Hypothalamus (tissue), 51 donors: ENCODE measurements at places on chromosomes 3 and 15.

- DNase-seq, result no peak
Measured at GRCh38 chr3:15460891-15461531, 33.6 kb downstream of the EAF1 start.

- DNase-seq, result no peak
Measured at GRCh38 chr3:174110761-174111160, 713.2 kb downstream of the NLGN1 start.

DNA sequence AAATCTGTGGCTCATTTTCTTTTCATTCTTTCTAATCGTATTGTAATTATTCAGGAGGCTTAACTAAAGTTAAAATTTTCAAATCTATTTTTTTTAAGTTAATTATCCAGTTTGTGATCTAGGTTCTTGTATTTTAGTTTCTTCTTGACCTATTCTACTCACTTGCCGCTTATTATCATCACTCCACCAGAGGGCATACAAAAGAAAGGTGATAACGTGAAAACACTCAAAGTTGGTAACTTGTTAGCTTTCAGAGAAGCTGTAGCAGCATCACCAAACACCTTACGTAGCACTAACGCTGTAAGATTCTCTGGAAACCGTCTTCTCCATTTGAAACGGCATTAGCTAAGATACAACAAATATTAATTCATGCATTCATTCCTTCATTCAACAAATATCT lies 4.8 kb downstream of the GNB4 start:
- DNase-seq, result no peak

DNA sequence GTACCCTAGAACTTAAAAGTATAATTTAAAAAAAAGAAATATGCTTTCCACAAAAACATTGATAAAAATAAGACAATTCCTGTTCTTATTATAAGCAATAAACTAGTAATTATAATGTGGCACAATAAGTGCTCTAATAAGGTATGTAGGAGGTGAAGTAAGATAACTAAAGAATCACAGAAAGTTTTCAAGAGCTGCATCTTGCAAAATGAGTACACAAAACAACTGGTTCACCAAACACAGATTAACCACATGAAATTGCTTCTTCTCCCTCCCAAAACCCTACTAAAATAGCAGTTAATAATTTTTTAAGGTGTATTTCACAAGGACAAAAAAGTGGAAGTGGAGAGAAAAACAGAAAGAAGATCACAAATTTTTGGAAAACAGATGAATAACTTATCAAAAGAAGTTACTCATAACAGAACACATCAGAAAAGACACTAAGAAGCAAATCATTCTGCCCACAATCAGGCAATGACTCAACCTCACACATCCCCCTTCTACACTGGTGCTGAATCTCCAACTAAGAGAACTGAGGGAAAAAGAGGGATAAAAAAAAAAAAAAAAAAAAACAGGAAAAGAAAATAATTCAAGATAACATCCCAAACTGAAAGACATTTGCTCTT lies 64.2 kb downstream of the TBC1D5 start:
- no peak for DNase-seq

DNA sequence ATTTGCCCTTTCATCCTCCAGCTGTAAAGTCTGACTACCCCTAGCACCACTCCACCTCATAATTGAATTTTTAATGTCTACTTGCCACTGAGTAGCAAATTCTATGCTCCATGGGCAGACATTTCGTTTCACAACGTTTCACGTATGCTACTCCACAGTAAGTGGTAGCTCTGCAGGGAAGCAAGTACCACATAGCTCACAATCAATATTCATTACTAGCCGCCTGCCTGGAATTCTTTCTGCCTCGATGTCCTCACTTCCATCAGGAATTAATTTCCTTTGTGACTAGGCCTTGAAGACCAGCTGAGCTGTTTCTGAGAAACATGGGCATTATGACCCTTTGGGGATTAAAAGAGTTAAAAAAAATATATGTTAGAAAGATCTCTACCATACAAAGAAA lies 15.3 kb downstream of the NPTN start:
- no peak for DNase-seq

DNA sequence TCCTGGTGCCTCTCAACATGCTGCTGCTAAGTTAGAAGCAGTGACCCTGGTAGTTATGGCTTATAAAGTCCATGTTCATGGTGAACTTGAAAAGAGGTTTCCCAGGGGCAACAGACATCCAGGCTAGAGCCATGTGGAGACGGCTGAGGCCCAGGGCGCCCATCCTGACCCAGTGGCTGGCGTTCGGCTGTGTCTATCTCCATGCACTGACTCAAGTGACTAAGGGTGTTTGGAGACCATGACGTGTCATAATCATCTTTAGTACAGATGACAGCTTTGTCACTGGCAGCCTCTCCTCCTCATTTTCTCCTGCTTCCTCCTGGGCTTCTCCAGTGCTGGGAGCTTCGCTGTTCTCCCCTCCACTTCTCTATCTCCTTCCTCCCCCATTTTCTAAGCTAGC lies 287.4 kb upstream of the LYSMD4 start:
- DNase-seq, result no peak

GRCh38 chr3:6994081-6994668 lies 133.3 kb downstream of the GRM7 start:
- no peak for DNase-seq

DNA sequence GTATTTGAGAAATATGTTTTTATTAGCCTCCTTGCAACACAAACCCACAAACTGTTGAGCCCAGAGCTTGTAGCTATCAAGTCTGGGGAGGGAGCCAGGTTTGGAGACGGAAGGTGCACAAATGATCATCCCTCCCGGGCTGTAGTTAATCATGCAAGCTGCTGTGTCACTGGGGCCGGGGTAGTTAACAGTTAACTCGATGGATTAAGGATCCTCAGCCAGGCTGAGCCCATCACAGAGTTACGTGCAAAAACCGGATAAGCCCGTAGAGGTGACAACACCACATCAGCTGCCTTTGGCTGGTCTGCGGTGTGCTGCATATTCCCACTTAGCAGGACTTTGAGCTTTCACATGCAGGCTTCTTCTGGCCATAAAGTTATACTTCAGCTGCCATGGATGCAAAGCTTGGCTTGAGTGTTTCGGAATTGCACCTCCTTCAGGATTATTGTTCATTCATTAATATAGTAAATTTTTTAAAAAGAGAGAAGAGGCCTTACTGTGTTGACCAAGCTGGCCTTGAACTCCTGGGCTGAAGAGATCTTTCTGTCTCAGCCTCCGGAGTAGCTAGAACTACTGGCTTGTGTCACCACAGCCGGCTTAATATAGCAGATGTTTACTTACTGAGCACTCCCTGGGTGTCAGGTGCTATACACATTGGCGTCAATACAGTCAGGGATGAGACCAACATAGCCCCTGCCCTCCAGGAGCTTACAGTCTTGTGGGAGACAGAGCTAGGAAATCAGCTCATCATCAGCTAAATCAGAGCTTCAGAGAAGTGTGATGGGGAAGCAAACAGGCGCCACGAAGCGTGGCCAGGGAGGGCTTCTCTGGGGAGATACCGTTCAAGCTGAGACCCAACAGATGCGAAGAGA lies 226.8 kb upstream of the BHLHE40 start:
- no peak for DNase-seq

GRCh38 chr3:134988666-134989065 lies 193.6 kb downstream of the EPHB1 start:
- DNase-seq, result no peak

GRCh38 chr3:134367869-134368750 lies 6.1 kb downstream of the AMOTL2 start:
- no peak for DNase-seq

GRCh38 chr3:59609657-59610348 lies 560.0 kb upstream of the CFAP20DC start:
- no peak for DNase-seq

GRCh38 chr15:58159827-58160386 lies 21.7 kb downstream of the AQP9 start:
- DNase-seq, result no peak

- DNase-seq, result peak; percentile 88
Measured at GRCh38 chr3:9890249-9891071, at the start of gene JAGN1. JAGN1 (plus strand) TSS chr3:9890610; CDS start chr3:9890723, 113 bp downstream.

- no peak for DNase-seq
Measured at GRCh38 chr15:67144609-67145311, 79.4 kb downstream of the SMAD3 start.

DNA sequence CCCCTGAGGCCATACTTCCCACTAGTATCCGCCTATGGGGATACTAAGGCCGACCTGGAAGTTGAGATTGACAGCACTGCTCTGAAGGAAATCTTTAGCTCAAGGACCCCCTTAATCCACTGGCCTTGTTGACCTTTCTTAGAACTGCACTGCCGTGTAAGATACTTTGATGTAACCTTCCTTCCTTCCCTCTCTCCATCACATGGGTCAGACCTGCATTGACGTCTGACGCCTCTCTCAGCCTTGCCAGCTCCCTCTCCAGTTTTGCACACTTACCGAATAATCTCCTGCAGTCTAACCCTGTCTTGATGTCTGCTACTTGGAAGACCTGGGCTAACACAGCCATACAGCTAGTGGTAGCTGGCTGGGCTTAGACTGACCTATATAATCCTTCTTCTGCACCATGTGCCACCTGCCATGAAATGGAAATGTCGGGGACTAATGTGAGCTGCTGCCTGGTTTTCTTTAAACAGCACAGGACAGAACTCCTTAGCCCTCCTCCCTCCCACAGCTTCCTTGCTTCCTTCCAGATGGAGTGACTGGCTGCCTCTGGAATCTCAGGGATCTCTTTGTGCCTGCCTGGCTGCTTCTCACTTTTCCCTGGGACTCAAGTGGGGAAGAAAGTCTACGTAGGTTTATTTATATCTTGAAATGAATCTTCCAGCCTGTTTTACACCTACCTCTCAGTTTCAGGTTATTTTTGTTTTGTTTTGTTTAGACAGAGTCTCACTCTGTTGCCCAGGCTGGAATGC lies 39.2 kb upstream of the HERC1 start:
- DNase-seq, result no peak

DNA sequence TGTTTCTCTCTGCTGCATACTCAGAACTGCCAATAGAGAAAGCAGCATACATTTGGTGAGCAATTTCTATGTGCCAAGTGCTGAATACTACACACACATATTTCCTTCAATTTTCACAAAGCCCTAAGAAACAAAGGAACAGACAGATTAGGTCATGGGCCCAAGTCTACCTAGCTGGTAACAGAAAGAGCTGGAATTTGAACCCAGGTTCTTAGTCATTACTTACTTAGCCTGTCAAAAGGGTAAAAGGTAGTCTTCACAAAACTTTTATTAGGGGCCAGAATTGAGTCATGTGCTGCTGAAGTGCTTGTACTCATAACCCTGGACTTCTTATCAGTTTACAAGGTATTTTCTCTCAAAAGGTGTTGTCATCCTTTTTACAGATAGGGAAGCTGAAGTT lies 10.4 kb upstream of the ABHD17C start:
- no peak for DNase-seq

- DNase-seq, result no peak
Measured at GRCh38 chr3:195110647-195111318, 160.2 kb downstream of the XXYLT1 start.

DNA sequence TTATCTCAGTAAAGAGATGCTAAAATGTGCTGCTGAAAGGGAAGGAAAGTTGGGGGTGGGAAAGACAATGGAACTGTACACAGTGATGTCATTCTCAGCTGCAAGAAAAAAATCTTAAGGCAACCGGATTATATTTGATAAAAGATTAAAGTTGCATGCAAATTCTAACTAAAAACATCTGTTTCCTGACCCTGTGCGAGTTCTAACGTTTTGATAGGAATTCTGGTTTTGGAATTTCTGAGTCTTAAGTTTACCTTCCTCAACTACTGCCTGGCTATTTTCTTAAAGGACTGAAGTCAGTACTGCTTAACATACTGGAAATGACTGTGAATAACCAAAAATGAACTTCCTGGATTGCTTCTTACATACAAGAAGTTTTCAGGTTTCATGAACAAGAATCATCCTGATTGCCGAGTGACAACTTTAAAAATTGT lies 115.5 kb downstream of the SLC25A26 start:
- no peak for DNase-seq

DNA sequence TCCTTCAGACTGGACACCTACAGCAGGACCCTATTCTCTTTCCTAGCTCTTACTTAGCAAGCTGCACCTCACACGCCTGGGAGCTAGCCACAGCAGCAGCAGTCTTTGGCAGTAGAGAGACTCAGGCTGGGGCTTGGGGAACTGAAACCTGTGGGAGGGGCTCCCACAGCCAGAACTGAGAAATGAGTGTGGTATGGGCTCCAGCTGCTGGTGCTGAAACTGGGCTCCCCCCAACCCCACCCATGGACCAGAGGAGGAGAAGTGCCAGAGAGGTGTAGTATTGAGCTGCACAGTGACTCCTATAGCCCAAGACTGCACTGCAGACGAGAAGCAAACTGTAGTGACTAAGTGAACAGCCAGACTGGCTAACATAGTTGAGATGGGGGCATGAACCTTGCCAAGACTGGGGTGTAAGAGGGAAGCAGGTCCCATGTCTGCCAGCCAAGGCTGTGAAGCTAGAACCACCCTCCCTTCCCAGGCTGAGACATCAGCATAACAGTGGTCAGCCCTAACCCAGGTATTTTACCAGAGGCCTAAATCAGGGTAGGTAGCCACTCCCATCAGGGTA lies 62.5 kb downstream of the MYO5A start:
- peak; percentile 6 for DNase-seq

DNA sequence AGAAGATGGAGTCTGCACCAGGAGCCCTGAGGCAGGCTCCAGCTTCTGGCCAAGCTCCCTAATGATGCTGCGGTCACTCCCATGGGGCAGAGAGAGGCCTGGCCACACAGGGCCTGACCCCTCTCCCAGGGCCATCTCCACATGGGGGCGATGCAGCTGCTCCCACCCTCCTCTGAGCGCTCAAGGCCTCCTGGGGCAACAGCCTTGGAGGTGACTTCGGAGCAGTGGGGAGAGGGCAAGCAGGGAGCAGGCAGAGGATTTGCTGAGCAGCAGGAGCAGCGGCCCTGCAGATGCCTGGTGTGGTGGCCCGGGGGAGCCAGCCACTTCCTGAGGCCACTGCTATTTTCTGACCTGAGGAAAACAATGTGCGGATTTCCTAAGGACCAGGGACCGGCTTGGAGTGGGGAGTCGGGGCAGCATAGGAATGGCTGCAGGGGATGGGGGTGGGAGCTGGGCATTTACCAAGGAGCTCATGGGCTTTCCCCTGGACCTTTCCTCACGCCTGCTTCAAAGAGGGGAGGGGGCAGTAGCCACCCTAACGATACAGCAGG lies 81.6 kb upstream of the RPL32 start:
- DNase-seq, result no peak

DNA sequence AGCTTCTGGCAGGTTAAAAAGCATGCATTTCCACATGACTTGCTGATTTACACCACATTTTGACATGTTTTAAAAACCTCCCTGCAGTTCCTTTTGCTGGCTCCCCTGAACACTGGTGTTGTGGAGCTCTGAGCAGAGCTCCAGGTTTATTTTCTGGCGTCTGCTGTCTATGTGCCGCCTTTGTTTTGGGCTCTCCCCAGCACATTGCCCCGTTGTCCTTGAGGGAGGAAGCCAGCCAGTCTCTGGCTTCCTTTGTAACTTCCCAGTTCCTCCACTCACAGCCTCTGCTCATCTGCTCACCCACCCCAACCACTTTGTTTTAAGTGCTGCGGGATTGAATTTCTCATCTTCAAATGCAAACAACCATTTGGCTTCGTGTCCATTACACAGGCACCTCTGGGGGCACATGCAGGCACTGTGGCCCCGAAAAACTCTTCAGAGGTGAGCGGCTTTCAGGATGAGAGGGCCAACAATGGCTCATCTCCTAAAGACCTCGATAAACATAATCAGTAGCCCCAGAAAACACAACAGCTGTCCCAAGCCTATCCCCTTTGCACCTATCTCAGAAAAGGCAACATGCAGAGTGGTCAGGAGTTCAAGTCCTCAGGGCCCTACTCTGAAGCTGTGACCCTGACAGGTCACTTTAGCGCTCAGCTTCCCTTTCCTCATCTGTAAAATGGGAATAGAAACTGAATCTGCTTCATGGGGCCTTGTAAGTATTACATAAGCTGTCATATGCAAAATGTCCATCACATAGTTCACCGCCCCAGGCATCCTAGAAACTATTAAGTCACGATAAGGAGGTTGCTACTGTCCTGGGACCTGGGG lies 1.3 kb upstream of the MEF2A start:
- no peak for DNase-seq
